A549 (cell line): ENCODE measurements at places on chromosomes 2 and 18.

DNA sequence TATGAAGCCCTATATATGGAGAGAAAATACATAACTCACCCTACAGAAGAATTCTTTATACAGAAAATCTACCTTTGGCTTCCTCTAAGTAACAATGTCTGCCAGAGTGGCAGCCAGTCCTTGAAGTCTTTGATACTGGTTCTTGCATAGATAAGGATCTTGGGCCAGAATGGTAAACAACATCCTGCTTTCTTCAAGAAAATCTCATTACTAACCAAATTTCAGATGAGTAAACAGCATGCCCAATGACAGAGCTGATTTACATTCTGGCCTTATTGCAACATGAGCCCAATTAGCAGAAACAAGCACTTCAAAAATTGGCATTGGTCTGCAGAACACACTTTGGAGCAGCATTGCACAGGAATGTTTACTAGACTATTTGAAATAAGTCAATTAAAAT is 336.5 kb upstream of the ST6GAL2 start:
- DNase-seq, result no peak

- DNase-seq, result peak; percentile 57
Observed at GRCh38 chr2:222959358-222959757, 92.6 kb upstream of the KCNE4 start.

- no peak for DNase-seq
Observed at GRCh38 chr2:165587335-165587938, 117.9 kb downstream of the CSRNP3 start.

DNA sequence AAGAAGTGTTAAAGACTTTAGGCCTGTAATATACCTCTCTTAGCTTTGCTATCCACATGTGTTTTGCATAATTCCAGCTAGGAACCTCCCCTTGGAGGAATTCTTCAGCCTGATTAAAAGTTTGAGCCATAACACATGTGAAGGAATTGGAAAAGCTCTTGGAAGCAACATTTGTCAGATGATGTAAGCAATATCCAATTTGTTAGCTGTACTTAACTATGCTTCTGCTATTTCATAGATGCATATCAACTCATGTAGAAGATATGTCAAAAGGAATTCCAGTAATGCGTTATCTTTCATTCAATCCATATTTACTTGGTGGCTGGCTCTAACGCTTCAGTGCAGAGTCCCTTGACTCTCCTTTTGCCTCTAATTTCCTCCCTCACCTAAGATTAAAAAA is 46.2 kb downstream of the PKP4 start:
- DNase-seq, result peak; percentile 18

GRCh38 chr2:180962727-180963314 is 17.6 kb upstream of the UBE2E3 start:
- no peak for DNase-seq

DNA sequence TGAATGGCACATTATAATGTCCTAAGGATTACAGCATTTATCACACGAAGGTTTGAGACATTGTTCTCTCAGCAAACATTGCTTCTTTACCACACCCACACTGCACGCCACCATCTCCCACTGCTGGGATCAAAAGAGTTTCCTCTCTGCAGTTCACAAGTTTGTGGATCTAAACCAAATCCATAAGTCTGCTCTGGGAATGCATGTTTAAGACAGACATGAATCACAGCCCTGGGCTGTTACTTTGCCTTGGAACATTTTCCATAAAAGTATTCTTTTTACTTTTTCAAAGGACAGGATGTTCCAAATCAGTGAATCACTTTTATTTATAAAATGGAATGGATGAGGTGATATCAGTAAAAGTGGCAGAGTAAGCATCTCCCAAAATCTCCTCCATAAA is 36.1 kb downstream of the STPG4 start:
- DNase-seq, result no peak

DNA sequence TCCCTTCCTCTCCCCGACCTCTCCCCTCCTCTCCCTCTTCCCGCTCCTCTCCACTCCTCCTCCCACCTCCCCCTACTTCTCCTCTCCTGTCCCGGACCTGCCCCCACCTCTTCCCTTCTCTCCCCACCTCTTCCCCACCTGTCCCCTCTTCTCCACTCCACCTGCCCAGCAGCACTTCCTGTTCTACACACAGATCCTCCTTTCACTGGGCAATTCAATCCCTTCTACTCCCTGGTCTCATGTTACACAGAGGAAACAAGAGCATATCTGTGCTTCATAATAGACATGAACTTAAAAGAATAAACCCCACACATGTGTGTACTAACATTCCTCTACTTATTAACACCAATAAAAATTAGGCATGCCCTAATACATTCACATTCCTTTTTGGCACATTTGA is 34.8 kb downstream of the TIMM21 start:
- DNase-seq, result no peak

DNA sequence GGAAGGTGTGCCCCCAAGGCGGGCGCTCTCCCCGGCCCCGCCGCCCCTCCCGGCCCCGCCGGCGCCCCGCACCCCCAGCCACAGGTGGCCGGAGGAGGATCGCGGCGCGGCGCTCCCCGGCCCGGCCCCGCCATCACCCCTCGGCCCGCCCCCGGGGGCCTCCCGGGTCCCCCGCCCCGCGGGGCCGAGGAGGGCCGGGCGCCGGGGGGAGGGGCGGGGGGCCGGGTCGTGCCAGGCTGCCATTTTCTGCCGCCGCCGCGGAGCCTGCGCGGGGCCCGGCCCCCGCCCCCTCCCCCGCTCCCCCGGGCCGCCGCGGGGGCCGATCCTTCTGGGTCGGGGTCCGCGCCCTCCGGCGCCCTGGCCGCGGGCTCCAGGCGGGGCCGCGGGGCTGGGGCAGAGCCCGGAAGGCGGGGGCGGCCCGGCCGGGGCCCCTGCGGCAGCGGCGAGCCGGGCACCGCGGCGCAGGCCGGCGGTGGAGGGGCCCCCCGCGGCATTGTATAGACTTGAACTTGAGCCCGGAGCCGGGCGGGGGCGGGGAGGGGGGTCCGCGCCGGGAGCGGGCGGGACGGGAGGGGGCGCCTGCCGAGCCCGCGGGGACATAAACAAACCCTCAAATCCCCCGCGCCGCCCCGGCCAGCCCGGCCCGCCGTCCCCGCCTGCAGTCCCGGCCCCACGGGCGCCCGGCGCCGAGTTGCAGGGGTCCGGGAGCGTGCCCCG is 556 bp downstream of the DNMT3A start:
- no peak for DNase-seq

- DNase-seq, result no peak
Observed at GRCh38 chr2:233565685-233566140, 869 bp downstream of the USP40 start.

DNA sequence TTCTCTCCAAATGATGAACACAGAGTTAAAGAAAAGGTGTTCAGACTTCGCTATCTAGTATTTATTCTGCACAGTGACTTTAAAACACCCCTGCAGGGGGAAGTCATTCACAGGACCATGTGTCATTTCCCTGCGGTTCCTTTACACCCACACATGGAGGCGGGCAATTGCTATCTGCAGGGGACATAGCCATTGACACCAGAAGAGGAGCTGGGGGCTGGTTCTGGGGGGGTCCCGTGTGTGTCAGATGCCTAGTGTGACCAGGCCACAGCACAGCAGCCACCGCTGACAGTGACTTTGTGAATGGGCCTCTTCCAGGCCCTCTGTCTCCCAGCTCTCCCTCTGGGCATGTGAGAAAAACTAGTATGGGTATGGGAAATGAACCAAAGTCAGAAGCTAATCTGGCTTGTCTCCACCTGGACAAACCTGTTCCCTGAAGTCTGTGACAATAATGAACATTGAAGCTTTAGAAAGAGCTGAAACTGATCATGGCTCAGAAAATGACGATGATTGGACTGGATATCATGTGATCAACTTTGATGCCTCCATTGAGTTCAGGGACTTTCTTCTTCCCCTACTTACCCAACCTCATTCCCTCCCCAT is 7.5 kb upstream of the GBX2 start:
- no peak for DNase-seq

DNA sequence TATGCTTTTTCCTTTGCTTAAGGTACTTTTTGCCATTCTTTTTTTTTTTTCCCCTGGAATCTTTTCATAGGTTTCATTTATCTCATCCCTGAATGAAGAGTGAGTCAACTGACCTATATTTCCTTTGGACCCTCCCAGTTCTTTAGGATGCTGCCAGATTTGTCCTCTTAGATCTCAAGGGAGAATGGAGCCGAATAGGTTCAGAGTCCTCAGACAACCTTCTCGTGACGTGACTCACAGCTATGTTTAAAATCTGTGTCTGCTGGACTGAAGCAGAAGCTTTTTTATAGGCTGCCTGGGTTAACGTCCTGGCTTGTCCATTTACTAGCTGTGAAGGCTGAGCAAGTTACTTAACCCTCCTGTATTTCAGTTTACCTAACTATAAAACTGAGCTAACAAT is 358.6 kb downstream of the DLGAP1 start:
- DNase-seq, result peak; percentile 21

- no peak for DNase-seq
Observed at GRCh38 chr2:8152392-8153257, 529.2 kb upstream of the ID2 start.

DNA sequence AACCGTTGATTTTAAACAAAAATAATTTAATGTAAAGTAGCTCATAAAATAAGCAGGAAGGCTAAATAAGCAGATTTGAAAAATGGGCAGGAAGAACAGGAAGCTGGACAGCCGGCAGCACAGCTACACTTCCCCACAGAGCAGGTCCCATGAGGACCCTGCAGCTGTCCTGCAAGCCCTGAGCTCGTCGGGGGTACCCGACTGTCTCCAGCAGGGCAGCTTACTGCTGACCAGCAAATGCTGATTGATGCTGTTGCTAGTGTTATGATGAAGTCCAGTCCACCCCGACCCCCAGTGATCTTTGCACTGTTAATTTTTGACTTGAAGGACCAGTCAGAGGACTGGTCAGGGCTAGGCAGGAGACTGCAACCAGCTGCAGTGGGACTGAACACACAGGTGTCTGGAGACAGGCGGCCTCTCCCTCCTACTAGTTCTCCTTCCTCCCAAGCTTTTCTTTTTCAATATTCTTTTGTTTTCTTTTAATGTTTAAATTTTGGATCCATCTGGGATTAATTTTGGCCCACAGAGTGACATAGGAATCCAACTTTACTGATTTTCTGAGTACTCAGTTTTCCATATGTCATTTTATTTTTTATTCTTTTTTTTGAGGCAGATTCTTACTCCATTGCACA is 27.7 kb downstream of the POLE4 start:
- no peak for DNase-seq

- no peak for DNase-seq
Observed at GRCh38 chr2:150126839-150127238, 360.6 kb downstream of the RND3 start.

DNA sequence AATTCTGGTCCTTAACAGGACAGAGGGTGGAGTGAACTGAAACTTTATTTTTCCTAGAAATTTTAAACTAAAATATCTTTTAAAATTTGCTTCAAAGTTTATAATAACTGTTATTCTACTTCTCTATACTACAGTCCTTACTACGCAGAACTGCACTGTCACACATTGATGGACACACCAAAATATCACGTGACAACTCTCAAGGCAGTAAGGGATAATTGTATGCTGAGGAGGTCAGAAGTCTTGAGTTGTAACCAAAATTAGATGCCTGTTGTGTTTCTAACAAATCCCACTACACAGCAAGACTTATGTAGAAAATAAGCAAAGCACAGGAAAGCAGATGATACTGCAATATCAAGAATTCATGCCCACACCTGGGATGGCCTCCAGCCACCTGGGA is 76.3 kb downstream of the CHST9 start:
- DNase-seq, result no peak

DNA sequence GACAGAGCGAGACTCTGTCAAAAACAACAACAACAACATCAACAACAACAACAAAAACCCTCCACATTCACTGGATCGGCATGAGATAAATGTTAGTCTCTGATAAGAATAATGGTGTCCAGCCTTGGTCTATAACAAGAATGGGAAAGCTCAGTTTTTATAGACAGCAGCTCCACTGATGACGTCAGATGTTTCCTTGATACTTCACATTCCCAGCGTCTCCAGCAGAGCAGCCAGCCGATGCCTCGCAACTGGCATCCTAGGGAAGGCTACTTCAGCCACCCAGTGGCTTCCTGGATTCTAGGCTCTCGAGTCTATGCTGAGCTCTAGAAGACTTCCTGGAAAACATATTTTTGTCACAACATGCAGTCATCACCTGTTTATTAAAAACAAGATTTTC is 271.4 kb upstream of the SMIM21 start:
- no peak for DNase-seq

DNA sequence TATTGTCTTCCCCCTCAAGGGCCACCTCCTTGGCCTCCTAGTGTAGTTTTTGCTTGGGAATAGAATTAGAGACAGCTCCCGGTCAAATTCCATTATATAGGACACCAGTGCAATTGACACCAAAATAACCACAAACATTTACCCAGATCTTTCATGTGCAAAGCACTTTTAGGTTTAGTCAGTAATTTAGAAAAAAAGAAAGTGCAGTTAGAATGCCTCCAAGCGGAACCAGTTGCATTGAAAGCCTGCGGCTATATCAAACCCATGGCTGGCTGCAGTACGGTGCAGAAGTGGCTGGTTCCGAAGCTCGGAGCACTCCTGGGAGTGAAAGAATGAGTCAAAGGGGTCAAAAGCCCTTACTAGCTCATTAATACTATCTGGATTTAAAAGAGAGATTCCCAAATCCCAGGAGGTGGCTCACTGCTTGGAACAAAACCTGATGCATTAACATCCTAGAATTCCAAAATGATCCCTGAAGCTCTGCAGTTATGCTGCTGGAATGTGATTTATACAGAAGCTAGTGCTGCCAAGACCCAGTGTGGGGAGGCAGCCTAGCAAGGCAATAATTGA is 432.2 kb upstream of the KLHL29 start:
- DNase-seq, result no peak

DNA sequence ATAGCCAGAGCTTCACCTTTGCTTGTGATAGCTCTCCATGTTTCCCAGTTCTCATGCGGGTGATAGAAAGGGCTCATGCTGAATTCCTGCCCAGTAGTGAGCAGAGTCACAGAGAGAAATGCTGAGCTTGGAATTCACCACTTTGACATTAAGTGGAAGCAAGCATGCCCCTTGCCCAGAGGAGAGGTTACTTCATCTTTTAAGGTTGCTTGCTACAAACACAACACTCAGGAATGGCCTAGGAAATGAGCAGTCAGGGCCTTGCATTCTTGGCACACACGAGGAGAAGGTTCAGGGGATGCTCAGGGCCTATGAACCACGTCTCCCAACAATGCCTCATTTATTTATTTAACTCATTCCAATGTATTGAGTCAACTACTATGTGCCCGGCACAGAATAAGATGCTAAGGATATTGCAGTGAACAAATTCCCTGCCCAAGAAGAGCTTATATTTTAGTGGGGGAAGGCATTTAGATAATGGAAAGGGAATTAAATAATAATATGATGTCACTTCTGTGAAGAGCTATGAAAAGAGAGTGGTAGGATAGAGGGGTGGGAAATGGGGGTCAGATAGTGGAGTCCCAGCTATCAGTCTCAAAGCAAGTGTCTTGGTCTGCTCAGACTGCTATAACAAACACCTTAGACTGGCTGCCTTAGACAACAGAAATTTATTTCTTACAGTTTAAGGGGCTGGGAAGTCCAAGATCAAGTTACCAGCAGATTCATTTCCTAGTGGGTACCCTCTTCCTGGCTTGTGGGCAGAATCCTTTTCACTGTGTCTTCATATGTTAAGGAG is 42.1 kb downstream of the DDX18 start:
- peak; percentile 90 for DNase-seq

GRCh38 chr2:201093573-201093972 is 21.8 kb downstream of the NDUFB3 start:
- no peak for DNase-seq
